ENCODE measurements at places on chromosomes 3 and 15.

DNA sequence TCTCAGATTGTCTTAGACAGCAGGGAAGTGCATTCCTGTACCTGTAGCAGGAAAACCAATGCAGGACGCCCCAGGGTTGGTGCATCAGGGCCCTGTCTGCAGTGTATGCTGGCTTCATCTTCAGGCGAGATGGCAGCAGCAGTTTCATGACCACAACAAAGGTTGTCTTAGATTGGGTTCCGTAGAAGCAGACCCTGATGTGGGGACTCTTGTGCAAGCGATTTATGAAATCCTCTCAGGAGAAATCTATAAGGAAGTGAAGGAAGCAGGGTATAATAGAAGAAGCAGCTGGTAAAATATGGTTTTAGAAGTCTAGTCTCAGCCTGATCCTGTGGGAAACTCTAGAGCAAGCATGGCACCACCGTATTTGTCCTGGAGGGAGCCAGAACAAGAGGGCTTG, 25.0 kb downstream of the DNAH1 start:
- no peak overlapping the region for H3K27ac ChIP-seq
- peaks cover 25% of the 10 kb centered on the region for H3K36me3 ChIP-seq
- no peak for DNase-seq
- no peaks in the 10 kb centered on the region for H3K4me1 ChIP-seq
- H3K27me3 ChIP-seq, result no peaks in the 10 kb centered on the region

GRCh38 chr15:65418596-65418995, 4.2 kb downstream of the IGDCC4 start:
- peaks cover 20% of the 10 kb centered on the region for H3K27me3 ChIP-seq
- H3K4me3 ChIP-seq, result no peak overlapping the region
- DNase-seq, result no peak
- H3K36me3 ChIP-seq, result no peaks in the 10 kb centered on the region
- peaks cover 12% of the 10 kb centered on the region for H3K4me1 ChIP-seq

GRCh38 chr3:23219552-23219951, 16.4 kb downstream of the UBE2E2 start:
- no peak for DNase-seq
- H3K27me3 ChIP-seq, result no peaks in the 10 kb centered on the region
- H3K4me3 ChIP-seq, result no peak overlapping the region
- no peak overlapping the region for H3K27ac ChIP-seq
- no peaks in the 10 kb centered on the region for H3K36me3 ChIP-seq

- no peak overlapping the region for H3K27ac ChIP-seq
- peaks cover 3% of the 10 kb centered on the region for H3K27me3 ChIP-seq
- H3K36me3 ChIP-seq, result no peaks in the 10 kb centered on the region
- H3K4me1 ChIP-seq, result no peaks in the 10 kb centered on the region
Measured at GRCh38 chr15:83526319-83526718, 79.2 kb downstream of the SH3GL3 start.

DNA sequence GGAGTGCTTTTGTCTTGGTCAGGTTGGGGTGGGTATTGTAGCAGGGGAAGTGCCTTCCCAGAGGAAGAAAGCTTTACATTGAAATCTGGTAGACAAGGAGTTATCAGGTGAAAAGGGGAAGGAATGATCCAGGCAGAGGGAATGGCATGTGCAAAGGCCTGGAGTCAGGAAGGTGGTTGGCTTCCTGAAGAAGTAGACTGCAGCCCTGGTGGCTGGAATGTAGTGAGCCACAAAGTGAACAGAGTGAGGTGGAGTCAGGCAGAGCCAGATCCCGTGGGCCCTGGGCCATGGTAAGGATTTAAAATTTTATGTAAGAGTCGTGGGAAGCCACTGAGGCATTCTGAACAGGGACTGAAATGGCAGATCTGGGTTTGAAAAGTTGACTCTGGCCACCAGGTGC, 58.3 kb downstream of the RAB11A start:
- DNase-seq, result no peak
- no peaks in the 10 kb centered on the region for H3K4me1 ChIP-seq
- H3K27me3 ChIP-seq, result no peaks in the 10 kb centered on the region
- no peak overlapping the region for H3K4me3 ChIP-seq
- no peak overlapping the region for H3K27ac ChIP-seq

GRCh38 chr3:51245867-51246266, 139.2 kb upstream of the MANF start:
- no peaks in the 10 kb centered on the region for H3K36me3 ChIP-seq
- H3K27ac ChIP-seq, result no peak overlapping the region
- no peak for DNase-seq
- no peaks in the 10 kb centered on the region for H3K27me3 ChIP-seq
- H3K4me3 ChIP-seq, result no peak overlapping the region

DNA sequence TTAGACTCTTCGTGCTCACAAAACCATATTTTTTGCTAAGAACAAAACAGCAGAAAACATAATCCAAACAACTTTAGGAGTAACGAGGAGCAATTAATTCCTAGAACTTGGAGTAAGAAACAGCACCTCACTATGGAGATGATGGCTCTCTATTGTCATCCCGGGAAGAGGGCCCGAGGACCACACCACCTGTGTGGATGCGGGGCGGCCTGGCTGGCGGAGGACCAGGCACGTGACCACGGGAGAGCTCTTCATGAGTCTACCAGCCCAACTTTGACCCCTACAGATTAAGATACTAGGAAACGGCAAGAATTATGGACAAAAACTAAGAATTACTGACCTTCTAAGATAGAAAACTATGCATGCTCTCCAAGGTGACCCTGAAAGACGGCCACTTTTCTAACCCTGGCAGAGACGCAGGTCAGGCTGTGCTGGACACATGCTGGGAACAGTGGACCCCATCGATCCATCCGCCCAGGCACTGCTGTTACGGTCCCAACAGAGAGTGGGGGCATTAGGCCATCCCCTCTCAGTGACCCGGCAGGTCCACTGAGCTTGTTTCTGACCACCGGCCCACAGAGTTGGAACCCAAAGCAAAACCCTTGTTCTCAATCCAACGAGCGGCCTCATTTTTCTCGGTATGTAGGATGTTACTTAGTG, 13.1 kb upstream of the OCA2 start:
- peaks cover 7% of the 10 kb centered on the region for H3K4me1 ChIP-seq
- H3K36me3 ChIP-seq, result peaks cover 54% of the 10 kb centered on the region
- no peak overlapping the region for H3K27ac ChIP-seq

DNA sequence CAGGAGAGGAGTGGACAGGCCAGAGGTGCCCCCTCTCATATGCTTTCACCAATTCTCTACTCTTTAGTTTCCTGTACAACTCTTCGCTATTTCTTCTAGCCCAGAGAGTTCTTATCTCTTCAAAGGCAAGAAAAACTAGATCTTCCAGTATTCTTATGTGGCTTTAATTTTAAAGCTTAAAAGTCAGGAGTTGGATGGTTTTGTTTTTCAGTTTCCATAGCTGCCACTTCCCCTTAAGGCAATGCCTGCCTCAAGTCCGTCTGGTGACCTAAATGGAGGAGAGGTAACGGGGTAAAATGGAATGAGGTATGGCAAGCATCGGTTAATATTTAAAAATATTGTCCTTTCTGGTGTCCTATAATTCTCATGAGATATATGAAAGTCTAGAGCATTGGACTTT, 11.4 kb upstream of the VGLL3 start:
- H3K36me3 ChIP-seq, result no peaks in the 10 kb centered on the region
- H3K27ac ChIP-seq, result no peak overlapping the region
- no peaks in the 10 kb centered on the region for H3K4me1 ChIP-seq
- no peak overlapping the region for H3K4me3 ChIP-seq
- no peak for DNase-seq

DNA sequence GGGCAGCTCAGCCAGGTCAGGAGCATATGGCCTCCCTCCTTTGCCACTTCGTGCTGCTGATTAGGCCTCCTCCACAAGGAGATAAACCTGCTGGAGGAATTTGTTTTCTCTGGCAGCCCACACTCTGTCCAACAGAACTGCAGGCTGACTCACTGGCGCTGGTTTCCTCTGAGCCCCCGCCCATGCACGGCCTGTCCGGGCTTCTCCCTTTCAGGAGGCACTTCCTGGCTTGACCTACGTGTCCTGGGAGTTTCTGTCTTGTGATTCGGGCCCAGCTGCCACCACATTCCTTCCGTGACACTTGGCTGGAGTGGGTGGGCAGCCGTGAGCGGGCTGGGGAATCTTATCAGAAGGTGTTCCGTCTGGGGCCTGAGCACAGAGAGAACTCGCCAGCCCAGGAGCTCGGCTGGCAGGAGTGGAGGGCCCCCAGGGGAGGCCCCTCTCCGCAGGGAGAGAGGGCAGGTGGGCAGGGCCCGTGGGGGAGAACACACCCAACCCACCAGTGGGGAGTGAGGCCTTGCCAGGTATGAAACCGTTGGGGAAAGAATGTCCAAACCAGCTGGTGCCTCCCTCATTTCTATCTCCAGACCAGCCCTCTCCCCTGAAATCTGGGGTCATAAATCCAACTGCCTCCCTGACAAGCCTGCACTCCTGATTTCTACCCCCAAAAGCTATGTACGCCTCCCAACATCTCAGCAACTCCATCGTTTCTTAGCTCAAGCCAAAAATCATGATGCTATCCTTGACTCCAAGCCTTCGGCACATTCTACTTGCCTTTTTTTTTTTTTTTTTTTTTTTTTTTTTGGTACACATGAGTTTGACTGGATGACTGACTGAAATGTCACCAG, 110.6 kb upstream of the MEF2A start:
- no peaks in the 10 kb centered on the region for H3K4me1 ChIP-seq
- H3K27ac ChIP-seq, result no peak overlapping the region
- no peaks in the 10 kb centered on the region for H3K27me3 ChIP-seq
- H3K4me3 ChIP-seq, result no peak overlapping the region

GRCh38 chr3:10192953-10193691, 28.4 kb downstream of the IRAK2 start:
- peak; percentile 26 for DNase-seq
- no peaks in the 10 kb centered on the region for H3K27me3 ChIP-seq
- H3K4me1 ChIP-seq, result peaks cover 79% of the 10 kb centered on the region
- H3K4me3 ChIP-seq, result peak overlapping the region; percentile 59
- peak overlapping the region; percentile 92 for H3K27ac ChIP-seq
- H3K36me3 ChIP-seq, result no peaks in the 10 kb centered on the region

GRCh38 chr15:60584355-60584998, 105.5 kb upstream of the ICE2 start:
- H3K4me1 ChIP-seq, result peaks cover 97% of the 10 kb centered on the region
- no peaks in the 10 kb centered on the region for H3K36me3 ChIP-seq
- H3K27me3 ChIP-seq, result no peaks in the 10 kb centered on the region
- DNase-seq, result peak; percentile 81
- peak overlapping the region; percentile 99 for H3K4me3 ChIP-seq

Data from CD4-positive, CD25-positive, alpha-beta regulatory T cell (primary cell).